ENCODE measurements at places on chromosomes 7 and 10.

DNA sequence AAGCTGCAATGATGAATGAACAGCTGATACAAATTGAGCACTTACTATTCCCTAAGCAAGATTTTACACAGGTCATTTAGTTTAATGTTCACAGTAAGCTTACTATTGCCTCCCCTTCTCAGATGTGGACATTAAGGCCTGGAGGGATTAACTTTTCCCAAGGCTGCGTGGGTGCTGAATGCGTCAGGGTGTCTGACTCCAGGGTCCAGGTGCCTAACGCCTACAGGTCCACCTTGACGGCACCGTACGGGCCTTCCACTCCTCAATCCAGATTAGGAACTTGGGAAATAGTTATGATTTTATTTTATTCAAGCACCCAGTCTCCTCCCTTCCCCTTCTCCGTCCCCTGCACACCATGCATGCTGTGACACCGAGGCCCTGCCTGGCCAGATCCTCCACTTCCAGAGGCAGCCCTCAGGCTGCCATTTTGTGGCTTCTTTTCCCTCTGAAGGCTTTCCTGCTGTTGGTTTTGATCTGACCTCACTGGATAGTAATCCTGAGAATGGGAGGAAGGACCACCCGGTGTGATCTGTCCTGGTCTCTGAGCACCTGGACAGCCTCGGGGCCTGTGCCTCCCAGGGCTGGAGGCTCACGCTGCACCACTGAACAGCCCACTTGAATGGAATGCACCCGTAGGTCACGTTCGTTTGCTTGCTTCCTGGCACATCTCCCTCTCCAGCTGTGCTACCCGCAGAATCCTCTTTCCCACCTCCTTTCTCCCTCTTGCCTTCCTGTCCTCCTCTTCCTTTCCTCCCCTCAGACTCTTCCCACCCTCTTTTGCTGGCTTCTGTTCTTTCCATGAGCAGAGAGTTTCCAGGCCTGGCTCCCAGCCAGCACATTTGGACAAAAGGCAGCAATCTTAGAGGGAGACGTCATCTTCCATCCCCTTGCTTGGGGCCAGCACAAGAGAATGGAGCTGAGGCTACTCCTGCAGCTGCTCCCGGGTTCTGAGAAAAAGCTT is 14.4 kb downstream of the DENND2A start:
- DNase-seq: peak; percentile 86

- no peak for DNase-seq
Measured at GRCh38 chr10:79285315-79286197, 61.7 kb upstream of the PPIF start.

- no peak for DNase-seq
Measured at GRCh38 chr7:151342102-151342646, 562 bp downstream of the NUB1 start.

GRCh38 chr7:128876978-128877755 is 14.5 kb downstream of the ATP6V1F start:
- no peak for DNase-seq

- DNase-seq: peak; percentile 68
Measured at GRCh38 chr10:104317269-104317710, 21.0 kb downstream of the ITPRIP start.

GRCh38 chr10:106637873-106638272 is 526.6 kb downstream of the SORCS1 start:
- DNase-seq: no peak

- DNase-seq: no peak
Measured at GRCh38 chr7:140512317-140513000, 33.2 kb upstream of the MKRN1 start.

GRCh38 chr10:14385596-14386593 is 55.2 kb upstream of the FRMD4A start:
- peak; percentile 86 for DNase-seq

DNA sequence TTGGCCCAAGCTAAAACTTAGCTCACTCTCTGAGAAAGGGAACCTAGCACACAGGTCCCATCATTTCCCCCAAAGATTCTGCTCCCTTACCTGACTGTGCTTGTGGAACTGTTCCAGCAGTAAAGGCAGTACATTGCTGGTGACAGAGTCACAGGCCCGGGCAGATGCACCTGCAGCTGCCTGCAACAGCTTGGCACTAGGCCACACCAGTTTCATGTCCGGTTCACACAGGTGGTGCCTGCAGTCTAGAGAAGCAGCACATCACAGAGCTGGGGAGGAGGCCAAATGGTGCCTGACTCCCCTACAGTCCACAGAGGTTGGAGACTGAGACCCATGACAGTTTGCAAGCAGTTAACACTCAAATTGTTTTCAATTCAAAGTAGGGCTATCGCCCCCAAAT is 22.2 kb downstream of the ZDHHC16 start:
- no peak for DNase-seq

Measured in AG08395 (cell line).